ENCODE measurements at places on chromosomes 1 and 21. TPM values are rescaled to one million over a fixed set of nuclear protein-coding genes. Genes with fewer than 3 reads are reported as not detected.

NUAK2 gene
- 41.0 TPM for total RNA-seq

GPA33 gene
- not detected for total RNA-seq

HAO2 gene
- not detected for total RNA-seq

ATP6V1G3 gene
- not detected for total RNA-seq

RYR2 gene
- 31.8 TPM for total RNA-seq

DNA sequence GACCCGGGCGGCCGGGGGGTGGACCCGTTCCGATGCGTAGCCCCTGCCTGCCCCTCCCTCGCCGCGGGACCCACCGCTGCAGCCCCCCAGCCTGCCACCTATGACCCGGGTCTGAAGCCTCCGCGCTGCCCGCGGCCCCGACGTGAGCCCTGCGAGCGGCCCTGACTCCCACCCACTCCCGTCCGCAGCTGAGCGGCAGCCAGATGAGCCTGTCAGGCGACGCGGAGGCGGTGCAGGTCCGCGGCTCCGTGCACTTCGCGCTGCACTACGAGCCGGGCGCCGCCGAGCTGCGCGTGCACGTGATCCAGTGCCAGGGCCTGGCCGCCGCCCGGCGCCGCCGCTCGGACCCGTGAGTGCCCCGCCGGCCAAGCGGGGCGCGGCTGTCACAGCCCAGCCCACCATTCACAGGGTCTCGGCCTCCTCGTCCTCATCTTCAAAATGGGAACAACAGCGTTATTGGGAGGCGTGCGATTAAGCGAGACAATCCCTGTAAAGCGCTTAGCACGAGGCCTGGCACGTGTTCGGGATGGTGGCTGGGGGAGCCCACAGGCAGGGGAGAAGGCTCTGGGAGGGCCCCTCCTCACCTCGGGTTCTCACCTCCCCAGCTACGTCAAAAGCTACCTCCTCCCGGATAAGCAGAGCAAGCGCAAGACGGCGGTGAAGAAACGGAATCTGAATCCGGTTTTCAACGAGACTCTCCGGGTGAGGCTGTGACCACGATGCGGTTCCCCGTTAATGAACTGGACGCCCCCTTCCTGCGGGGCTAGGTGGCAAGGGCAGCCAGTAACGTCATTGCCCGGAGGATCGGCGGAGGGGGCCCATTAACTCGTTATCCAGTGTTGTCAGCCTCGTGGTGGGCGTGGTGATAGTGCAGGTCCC is 8.2 kb downstream of the SYTL1 start:
- H3K27me3 ChIP-seq, result no peaks in the 10 kb centered on the region
- H3K4me1 ChIP-seq, result peaks cover 19% of the 10 kb centered on the region
- H3K27ac ChIP-seq, result no peak overlapping the region
- peak; percentile 76 for DNase-seq
- H3K4me3 ChIP-seq, result no peak overlapping the region

- no peaks in the 10 kb centered on the region for H3K4me1 ChIP-seq
- H3K27me3 ChIP-seq, result no peaks in the 10 kb centered on the region
- H3K36me3 ChIP-seq, result no peaks in the 10 kb centered on the region
- H3K27ac ChIP-seq, result no peak overlapping the region
These were observed 125.0 kb upstream of the JUN start for GRCh38 chr1:58908561-58909560.

GRCh38 chr1:18581420-18581880 is 49.2 kb upstream of the PAX7 start:
- peak; percentile 41 for DNase-seq
- H3K4me3 ChIP-seq, result no peak overlapping the region
- H3K27ac ChIP-seq, result no peak overlapping the region

DNA sequence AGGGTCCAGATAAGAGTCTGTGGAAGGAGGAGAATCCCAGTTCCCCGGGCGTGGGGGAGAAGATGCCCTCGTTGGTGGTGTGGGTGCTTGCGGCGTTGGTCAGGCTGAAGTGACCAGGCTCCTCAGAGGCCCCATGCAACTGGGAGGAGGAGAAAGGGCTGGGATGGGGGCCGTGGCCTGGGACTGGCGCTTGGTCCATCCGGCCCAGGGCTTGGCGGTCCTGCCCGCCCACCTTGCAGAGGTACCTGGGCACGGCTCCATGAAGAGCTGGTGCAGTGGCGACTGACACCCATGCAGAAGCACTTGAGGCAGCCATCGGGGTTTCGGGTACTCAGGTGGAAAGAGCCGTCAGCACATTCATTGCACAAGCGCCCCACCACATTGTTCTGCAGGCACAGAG is 60.8 kb downstream of the HSPG2 start:
- DNase-seq, result no peak
- H3K4me1 ChIP-seq, result no peaks in the 10 kb centered on the region
- peaks cover 74% of the 10 kb centered on the region for H3K36me3 ChIP-seq
- H3K4me3 ChIP-seq, result no peak overlapping the region
- H3K27ac ChIP-seq, result no peak overlapping the region

GRCh38 chr1:234772345-234773147 is 162.6 kb upstream of the IRF2BP2 start:
- H3K27me3 ChIP-seq, result no peaks in the 10 kb centered on the region
- peak; percentile 57 for DNase-seq
- no peak overlapping the region for H3K4me3 ChIP-seq
- H3K4me1 ChIP-seq, result peaks cover 19% of the 10 kb centered on the region
